Urothelium cell line (cell line): ENCODE measurements at places on chromosomes 3 and 15.

DNA sequence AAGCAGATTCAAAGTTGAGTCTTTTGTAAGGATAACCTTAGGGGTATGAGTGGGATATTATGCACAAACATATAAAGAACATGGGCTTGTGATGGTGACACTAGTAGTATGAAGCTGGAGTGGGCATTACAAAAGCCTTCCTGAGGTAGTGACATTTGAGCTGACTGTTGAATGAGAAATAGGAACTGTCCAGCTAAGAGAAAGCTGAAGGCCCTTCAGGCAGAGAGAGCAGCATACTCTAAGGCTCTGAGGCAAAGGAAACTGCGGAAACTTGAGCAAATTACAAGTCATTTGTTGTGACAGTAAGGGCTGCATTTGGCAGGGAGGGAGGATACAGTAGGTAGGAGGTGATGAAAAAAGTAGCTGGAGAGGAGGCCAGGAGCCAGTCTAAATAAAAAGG lies 190.7 kb upstream of the CD96 start:
- DNase-seq: peak; percentile 18

DNA sequence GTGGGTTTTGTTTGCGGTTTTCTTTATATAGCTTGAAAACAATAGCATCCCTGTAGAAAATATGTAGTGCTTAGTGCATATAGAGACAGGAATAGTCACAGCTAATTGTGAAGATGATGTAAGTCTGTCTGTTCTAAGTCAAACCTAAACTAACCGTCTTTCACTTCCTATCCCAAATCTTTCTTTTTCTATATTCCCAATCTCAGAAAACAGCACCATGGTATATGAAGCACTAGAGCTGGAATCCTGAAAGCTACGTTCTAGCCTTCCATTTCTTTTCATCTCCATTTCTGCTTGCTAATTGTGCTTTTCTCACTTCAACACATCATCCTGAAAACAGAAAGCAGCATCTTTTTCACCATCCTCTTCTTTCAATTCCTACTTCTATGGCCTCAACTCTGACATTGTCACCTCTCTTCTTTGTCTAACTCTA lies 1235.5 kb downstream of the ROBO2 start:
- no peak for DNase-seq

GRCh38 chr3:114587986-114588385 lies 294.2 kb downstream of the TIGIT start:
- no peak for DNase-seq

GRCh38 chr15:75545064-75545463 lies 34.1 kb downstream of the PTPN9 start:
- DNase-seq: no peak

- DNase-seq: no peak
These were observed 11.7 kb downstream of the EBLN2 start for GRCh38 chr3:73073091-73073707.

- peak; percentile 55 for DNase-seq
These were observed 60.7 kb downstream of the RPL22L1 start for GRCh38 chr3:170809007-170809974.

DNA sequence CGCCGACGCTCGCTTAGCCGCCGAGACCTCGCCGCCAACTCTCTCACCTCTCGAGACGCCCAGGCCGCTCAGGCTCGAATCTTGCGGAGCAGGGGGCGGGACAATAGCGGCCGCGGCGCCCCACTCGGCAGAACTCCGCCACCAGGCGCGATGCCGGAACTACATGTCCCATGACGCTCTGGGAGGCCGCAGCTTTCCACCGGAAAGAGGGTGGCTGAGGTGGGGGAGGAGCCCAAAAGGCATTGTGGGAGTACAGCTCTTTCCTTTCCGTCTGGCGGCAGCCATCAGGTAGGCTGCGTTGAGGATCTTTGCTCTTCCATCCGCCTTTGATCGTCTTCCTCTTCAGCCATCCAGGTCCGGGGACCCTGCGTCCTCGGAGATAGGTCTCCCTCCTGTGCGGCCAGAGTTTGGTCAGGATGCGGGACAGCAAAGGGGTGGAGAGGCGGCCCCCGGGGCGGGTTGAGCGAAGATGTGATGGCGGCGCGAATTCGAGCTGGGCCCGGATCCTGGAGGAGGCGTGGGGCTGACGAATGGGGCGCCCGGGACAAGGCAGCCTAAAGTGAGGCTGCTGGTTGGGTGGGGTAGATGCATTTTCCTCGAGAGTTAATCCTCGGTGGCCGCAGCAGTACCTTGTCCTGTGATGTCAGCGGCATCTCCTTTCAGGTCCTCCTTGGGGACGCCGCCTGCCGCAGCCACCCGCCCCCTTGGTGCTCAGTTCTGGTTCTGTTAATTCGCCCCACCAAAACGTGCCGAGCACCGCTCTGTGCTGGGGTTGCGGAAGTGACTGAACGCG lies at the start of the genes NKIRAS1 and RPL15:
Gene NKIRAS1, minus strand, starts transcription at position 105 of the 793 bp plus-strand sequence. CDS start 6,086 bp downstream, outside the sequence.
Gene RPL15, plus strand, starts transcription at position 247 of the 793 bp plus-strand sequence. CDS start 728 bp downstream, outside the sequence.
- DNase-seq: peak; percentile 97

DNA sequence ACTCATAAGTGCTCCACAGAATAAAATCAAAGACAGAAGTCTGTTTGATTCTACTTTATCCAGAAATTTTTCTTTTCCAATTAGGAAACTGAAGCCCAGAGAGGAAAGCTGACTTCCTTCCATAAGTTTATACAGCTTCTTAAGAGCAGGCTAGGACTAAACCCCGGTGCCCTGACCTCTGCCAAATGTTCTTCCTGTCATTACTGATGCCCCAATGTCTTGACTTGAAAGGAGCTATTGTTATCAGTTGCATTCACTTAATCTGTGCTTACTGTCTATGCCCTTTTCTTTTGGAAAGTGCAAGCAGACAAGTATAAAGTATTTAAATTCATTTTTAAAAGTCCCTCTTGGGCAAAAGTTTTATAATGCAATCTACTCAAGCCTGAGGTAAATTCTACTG lies 18.1 kb downstream of the CD200 start:
- no peak for DNase-seq

DNA sequence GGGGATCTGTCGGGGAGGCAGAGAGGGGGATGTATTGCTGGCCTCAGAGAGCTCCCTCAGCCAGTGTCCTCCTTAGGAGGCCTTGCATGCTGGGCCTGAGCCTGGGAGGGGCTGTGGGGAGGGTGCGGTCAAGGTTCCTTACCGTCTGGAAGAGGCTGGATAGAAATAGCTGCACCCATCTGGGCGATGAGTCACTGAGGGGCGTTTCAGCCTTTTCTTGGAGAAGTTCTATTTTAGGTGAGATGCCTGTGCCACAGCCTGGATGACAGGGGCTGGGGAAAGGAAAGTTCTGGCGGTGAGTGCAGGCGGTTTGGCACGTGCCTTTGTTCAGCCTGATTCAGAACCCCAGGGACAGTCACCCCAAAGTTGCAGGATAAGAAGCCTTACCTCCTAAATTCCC lies 35.7 kb upstream of the APEH start:
- peak; percentile 89 for DNase-seq
